ENCODE measurements at places on chromosomes 2 and 18. TPM values are rescaled to one million over a fixed set of nuclear protein-coding genes. Genes with fewer than 3 reads are reported as not detected.

C2orf15 gene
- 1.3 TPM for total RNA-seq

MYO3B gene
- 0.04 TPM for total RNA-seq

RNF144A gene
- total RNA-seq = 29.7 TPM

ZNF514 gene
- total RNA-seq = 7.1 TPM

L3MBTL4 gene
- total RNA-seq = 0.38 TPM

DNA sequence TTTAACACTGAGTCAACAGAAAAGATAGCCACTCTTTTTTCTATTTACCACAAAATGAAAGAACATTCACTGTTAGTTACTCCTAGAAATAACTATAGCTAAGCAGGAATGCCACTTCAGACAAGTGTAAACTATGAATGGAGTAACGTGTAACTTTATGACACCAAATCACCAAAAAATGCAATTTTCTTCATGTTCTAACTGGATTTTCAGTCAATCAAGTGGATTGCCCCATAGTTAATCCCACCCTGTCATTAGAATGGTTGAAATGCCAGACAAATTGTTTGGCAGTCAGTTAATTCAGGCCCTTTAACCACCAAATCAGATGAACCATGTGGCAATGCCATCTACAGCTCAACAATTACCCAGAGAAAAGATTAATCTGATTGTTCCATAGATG, 9.9 kb downstream of the EPHA4 start:
- no peak overlapping the region for H3K4me3 ChIP-seq
- H3K27ac ChIP-seq = no peak overlapping the region
- H3K27me3 ChIP-seq = peaks cover 40% of the 10 kb centered on the region
- no peak for DNase-seq
- H3K36me3 ChIP-seq = peaks cover 2% of the 10 kb centered on the region

- no peaks in the 10 kb centered on the region for H3K4me1 ChIP-seq
- H3K27me3 ChIP-seq = peaks cover 4% of the 10 kb centered on the region
- H3K36me3 ChIP-seq = no peaks in the 10 kb centered on the region
- H3K27ac ChIP-seq = no peak overlapping the region
- H3K4me3 ChIP-seq = no peak overlapping the region
Measured at GRCh38 chr2:215535741-215536140, 99.9 kb upstream of the FN1 start.

- no peaks in the 10 kb centered on the region for H3K27me3 ChIP-seq
- no peaks in the 10 kb centered on the region for H3K36me3 ChIP-seq
- H3K4me3 ChIP-seq = no peak overlapping the region
- peaks cover 11% of the 10 kb centered on the region for H3K4me1 ChIP-seq
- peak; percentile 2 for DNase-seq
Measured at GRCh38 chr2:38907743-38908562, 18.3 kb downstream of the ARHGEF33 start.

DNA sequence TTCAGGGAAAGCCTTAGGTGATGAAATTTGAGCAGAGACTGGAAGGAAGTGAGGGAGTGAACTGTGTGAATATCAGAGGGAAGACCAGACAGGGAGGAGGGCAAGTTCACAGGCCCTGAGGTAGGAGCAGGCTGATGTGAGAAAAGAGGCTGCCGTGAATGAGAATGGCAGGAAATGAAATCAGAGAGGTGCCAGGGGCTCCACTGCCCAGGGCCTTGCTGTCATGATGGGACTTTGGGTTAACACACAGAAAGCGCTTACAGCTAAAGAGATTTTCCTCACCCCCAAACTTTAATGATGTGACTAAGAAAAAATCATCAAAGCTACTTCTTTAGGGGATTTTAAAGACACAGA, 53.8 kb downstream of the MARCHF4 start:
- H3K4me1 ChIP-seq = peaks cover 5% of the 10 kb centered on the region
- H3K27ac ChIP-seq = no peak overlapping the region
- no peak overlapping the region for H3K4me3 ChIP-seq
- H3K36me3 ChIP-seq = no peaks in the 10 kb centered on the region
- DNase-seq = no peak

DNA sequence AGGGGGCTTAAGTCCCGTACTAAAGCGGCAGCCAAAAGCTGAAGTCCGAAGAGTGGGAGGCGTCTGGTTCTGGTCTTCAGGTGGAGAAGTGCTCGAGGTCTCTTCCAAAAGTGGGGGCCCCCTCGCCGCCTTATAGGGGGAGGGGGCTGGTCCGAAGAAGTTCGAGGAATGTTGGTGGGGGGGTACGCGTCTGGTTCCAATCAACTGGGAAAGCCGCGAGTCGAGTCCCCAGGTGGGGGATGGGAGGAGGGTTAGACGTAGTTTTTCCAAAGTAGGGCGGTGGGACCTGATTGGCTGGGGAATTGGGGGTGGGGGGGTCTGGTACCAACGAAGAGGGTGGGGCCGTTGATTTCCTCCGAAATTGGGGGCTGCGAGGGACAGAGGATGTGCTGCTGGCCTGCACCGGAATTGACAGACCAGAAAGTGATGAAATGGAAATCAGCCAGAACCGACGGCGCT, 594 bp downstream of the ITM2C start:
- H3K27ac ChIP-seq = peak overlapping the region; percentile 73
- H3K4me1 ChIP-seq = peaks cover 71% of the 10 kb centered on the region
- no peak for DNase-seq

DNA sequence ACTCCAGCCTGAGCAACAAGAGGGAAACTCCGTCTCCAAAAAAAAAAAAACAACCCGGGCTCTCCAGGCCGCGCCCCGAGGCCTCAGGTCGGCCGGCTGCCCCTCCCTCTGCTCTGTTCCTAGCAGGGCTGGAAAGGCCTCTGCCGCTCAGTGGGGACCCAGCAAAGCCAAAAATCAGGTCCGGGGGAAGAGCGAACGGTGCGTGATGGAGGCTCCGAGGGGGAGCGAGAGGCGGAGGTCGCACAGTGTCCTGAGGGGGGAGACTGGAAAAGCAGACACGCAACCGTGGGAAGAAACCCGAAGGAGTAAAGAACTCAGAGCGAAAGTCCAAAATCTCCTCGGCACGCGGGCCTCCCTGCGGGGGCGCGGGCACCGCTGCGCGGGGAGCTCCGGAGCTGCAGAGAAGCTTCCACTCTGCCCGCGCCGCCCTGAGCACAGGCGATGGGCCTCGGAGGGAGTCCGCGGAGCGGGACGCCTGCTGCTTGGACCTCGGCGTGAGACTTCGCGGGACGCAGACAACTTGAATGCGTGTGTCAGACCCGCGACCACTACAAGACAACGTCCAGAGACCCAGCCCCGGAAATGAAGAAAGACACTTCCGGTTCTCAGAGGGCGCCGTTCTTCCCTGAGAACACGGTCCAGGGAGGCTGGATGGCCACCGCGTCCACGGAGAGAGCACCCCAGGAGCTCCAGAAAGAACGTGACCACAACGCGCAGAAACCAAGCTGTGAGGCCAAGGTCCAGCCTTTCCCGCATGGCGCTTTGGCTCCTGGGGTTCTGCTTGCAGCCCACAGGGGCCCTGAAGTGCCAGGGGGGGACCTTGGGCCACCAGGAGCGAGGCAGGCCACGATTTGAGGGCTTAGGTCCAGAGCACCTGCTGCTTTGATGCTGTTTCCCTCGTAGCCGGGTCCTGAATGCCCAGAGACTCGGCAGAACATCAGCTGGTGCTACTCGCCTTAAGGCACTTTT, 219.8 kb downstream of the DPP10 start:
- peak overlapping the region; percentile 72 for H3K4me3 ChIP-seq
- peak; percentile 1 for DNase-seq
- peak overlapping the region; percentile 45 for H3K27ac ChIP-seq
- H3K27me3 ChIP-seq = peaks cover 35% of the 10 kb centered on the region
- no peaks in the 10 kb centered on the region for H3K4me1 ChIP-seq

DNA sequence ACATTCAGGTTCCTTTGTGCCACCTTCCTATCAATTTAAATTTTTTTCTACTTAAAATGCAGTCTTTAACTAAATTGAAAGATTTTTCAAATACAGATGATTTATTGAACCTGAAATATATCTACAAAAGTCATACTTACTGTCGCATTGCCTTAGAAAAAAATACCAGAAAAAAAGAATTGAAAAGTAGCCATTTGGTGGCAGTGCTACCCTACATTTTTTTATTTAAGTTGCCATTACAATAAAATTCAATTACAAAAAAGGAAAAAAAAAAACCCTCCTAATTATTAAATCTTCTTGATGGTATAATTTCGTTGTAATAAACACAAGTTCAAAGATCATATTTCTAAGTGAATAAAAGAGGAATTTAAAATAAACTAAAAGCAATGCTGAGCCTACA, 43.4 kb downstream of the DSC3 start:
- H3K36me3 ChIP-seq = no peaks in the 10 kb centered on the region
- no peaks in the 10 kb centered on the region for H3K27me3 ChIP-seq
- H3K4me1 ChIP-seq = no peaks in the 10 kb centered on the region

DNA sequence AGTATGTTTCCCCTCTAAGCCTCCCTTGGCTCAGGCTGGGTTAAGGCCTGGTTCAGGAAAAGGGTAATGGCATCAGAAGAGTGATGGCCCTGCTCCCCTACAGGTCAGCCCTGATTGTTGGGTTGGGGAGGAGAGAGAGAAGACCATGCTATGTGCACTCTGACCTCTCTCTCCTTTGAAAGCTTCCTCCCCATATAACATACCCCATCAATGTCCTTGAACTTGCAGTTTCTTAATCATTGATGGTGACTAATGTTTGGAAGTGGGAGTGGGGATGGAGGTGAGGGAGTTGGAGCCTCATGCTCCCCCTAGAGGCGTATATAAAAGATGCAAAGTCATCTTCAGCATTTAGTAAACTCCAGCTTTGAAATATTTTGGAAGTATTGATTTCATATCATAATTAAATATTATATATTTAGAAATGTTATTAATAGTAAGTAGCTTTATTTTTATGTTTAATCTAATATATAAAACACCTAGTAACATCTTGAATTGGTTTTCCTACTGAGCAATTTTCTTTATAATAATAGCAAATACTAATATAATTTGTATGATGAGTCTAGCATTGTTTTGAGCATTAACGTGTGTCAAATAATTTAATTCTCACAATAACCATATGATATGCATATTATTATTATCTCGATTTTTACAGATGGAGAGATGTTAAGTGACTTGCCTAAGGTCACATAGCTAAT, 8.8 kb downstream of the PLCL1 start:
- no peaks in the 10 kb centered on the region for H3K36me3 ChIP-seq
- no peak for DNase-seq
- no peak overlapping the region for H3K27ac ChIP-seq
- H3K4me3 ChIP-seq = no peak overlapping the region
- peaks cover 3% of the 10 kb centered on the region for H3K27me3 ChIP-seq

DNA sequence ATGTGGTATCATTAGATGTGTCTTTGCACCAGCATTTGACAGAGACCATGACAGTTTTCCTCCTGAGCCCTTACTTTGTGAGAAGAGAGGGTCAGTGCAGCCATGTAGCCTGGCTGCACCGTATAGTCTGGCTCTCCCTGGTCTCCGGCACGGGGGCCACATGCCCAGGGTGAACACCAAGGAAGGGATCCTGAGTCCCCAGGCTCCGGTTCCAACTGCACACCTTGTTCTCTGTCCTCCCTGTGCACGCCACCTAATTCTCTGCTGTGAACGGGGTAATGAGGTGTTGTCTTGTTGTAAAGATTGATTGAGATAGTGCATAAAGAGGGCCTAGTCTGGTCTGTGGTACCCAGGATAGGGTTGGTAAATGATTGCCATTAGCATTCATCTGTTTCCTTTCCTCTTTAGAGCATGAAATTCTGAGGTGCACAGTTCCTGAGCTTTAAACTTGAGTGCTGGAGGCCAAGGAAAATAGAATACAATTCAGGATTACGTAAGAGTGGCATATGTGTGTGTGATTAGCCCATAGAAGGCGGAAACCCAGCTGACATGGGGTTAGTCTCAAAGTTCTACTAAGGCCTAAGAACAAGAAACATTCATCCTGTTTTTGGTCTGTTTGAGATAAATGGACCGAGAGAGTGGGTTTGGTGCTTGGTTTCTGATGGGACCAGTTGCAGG, 55.5 kb downstream of the NCK2 start:
- H3K4me3 ChIP-seq = peak overlapping the region; percentile 44
- peak overlapping the region; percentile 92 for H3K27ac ChIP-seq
- no peaks in the 10 kb centered on the region for H3K27me3 ChIP-seq
- no peak for DNase-seq
- peaks cover 99% of the 10 kb centered on the region for H3K4me1 ChIP-seq
- peaks cover 65% of the 10 kb centered on the region for H3K36me3 ChIP-seq

DNA sequence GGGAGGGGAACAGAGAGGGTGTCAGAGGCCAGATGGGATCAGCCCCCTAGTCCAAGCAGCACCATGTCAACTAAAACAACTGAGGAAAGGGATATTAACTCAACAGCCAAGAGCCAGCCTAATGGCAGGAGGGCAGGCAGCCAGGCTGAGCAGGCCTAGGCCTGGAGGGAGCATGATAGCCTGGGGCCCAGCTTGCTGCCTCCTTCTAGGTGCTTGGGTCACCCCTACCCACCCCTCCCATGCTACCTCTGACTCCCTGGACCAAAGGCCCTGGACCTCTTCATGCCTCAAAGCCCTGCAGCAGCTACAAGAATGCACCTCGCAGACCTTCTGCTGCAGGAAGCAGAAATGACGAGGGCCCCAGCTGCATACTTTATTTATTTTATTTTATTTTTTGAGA, 22.1 kb upstream of the TNS1 start:
- no peak for DNase-seq
- H3K4me1 ChIP-seq = no peaks in the 10 kb centered on the region
- no peaks in the 10 kb centered on the region for H3K36me3 ChIP-seq
- H3K4me3 ChIP-seq = no peak overlapping the region
- H3K27me3 ChIP-seq = no peaks in the 10 kb centered on the region
- H3K27ac ChIP-seq = no peak overlapping the region

- no peak overlapping the region for H3K4me3 ChIP-seq
- no peak overlapping the region for H3K27ac ChIP-seq
- peaks cover 3% of the 10 kb centered on the region for H3K36me3 ChIP-seq
- H3K27me3 ChIP-seq = no peaks in the 10 kb centered on the region
- peaks cover 9% of the 10 kb centered on the region for H3K4me1 ChIP-seq
Measured at GRCh38 chr18:57744211-57744694, 58.9 kb downstream of the ATP8B1 start.

GRCh38 chr2:189178054-189178453, 1.5 kb downstream of the COL5A2 start:
- no peaks in the 10 kb centered on the region for H3K36me3 ChIP-seq
- H3K27ac ChIP-seq = no peak overlapping the region
- DNase-seq = no peak
- H3K27me3 ChIP-seq = peaks cover 35% of the 10 kb centered on the region
- H3K4me1 ChIP-seq = peaks cover 9% of the 10 kb centered on the region

- DNase-seq = no peak
- no peak overlapping the region for H3K27ac ChIP-seq
- H3K4me1 ChIP-seq = peaks cover 9% of the 10 kb centered on the region
- H3K27me3 ChIP-seq = no peaks in the 10 kb centered on the region
Measured at GRCh38 chr2:112272669-112273068, 2.7 kb upstream of the ZC3H6 start.

DNA sequence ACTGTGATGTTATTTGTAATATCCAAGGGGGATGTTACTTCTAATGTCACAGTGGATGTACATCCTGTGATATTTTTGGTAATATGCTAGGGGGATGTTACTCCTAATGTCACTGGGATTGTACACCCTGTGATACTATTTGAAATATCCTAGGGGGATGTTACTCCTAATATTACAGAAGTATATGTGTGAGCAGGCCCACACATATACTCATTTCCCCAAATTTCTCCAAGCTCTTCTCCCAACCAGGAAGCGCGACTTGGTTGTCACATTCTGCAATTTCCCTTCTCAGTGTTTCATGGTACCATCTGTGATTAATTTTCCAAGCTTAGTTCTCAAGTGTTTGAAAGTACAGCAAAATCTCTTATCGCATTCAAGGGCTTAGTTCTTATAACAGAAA, 29.5 kb upstream of the CHN1 start:
- H3K4me3 ChIP-seq = no peak overlapping the region
- no peak overlapping the region for H3K27ac ChIP-seq
- H3K4me1 ChIP-seq = peaks cover 2% of the 10 kb centered on the region
- DNase-seq = no peak
- peaks cover 2% of the 10 kb centered on the region for H3K36me3 ChIP-seq
